ENCODE measurements at places on chromosomes 4 and X.

- DNase-seq = no peak
Observed at GRCh38 chrX:44890247-44890646, 17.3 kb downstream of the KDM6A start.

DNA sequence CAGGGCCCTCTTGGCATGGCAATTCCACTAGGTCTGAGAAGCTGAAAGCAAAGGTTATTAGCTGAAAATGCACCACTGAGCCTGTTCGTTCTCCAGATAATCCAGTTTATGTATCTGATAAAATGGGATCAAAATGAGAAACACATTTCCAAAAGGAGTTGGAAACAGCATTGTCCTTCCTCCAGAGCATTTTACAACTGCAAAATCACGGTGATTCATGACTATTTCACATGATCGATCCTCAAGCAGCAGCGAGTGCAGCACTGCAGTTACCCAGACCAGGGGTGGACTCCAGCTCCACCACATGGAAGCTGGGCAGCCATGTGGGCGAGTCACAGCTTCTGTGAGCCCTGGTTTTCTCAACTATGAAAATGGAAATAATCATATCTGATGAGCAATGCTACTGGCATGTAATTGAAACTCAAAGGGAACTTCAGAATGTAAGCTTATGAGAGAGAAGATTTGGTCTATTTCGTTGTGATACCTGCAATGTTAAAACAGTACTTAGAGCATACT lies 78.7 kb upstream of the MSX1 start:
- no peak for DNase-seq

DNA sequence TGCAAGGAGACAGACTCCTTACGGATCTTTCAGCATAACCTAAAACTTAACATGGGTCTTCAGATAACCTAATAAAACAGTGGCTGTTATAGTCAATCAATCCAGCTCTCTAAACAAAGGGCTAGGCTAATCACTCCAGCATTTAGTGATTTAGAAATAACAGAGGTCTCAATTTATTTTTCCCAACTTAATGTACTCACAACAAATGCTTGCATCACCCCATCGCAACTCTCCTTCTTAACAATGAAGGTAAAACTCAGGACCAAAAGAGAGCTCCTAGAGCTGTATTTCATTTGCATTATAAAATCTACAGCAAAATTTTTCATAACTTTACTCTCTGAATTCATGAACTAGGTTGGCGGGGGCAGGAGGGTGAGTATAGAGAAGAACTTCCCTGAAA lies 1.1 kb downstream of the LIN54 start:
- no peak for DNase-seq

DNA sequence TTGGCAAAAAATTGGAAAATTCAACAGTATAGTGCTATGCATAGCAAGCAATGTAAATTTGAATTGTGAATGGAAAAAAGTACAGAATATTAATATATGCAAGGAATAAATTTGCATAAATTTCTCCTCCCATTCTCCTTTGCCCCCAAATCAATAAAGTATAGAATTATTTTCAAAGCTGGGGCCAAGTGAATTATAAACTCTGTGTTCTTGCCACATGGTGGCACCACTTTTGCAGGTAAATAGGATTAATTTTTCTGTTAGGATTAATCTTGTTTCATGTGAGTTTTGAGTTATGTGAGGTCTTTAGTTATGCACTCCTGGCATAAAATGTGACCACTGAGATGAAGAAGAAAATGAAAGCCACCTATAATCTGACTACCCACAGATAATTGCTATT lies 19.9 kb downstream of the COPS4 start:
- DNase-seq = no peak

GRCh38 chr4:125676583-125676982 lies 361.8 kb downstream of the FAT4 start:
- no peak for DNase-seq

GRCh38 chrX:71057848-71058530 lies 10.1 kb downstream of the SNX12 start:
- no peak for DNase-seq

GRCh38 chr4:184649971-184650855 lies 675 bp downstream of the PRIMPOL start:
- DNase-seq = peak; percentile 45

DNA sequence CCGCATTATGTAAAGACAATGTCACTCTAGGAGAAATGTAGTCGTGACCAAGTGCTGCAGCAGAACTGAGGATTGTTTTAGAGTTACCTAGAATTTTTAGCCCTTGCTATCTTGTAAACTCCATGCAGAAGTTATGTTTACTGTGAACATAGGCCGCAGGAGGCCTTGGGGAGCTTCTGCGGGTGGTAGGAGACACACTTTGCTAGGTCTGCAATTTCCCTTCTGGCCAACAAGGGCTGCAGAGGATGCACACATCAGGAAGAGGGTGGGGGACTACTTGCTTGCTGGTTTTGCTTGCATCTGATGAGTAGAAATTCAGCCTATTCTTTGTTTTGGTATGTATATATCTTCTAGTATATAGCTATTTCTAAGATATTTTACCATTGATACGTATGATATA lies 23.1 kb downstream of the BANK1 start:
- no peak for DNase-seq

DNA sequence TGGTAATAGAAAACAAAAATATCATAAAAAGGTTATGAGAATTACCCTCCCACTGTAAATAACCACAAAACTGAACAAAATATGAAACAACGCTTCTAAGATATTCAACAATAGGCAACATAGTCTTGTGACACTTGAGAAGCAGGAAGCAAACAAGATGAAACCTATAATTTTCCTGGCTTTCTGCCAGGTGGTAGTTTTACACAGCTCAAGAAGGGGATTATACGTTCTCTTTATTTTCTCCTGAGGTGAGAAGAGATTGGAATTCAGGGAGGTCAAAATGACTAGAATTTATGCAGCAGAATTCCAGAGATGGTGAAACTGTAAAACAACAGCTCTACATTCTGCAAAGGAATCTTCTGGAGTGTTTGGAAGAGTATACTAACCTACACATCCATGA lies 186.0 kb downstream of the HHIP start:
- no peak for DNase-seq

GRCh38 chr4:176762661-176763308 lies 29.9 kb downstream of the VEGFC start:
- DNase-seq = no peak

DNA sequence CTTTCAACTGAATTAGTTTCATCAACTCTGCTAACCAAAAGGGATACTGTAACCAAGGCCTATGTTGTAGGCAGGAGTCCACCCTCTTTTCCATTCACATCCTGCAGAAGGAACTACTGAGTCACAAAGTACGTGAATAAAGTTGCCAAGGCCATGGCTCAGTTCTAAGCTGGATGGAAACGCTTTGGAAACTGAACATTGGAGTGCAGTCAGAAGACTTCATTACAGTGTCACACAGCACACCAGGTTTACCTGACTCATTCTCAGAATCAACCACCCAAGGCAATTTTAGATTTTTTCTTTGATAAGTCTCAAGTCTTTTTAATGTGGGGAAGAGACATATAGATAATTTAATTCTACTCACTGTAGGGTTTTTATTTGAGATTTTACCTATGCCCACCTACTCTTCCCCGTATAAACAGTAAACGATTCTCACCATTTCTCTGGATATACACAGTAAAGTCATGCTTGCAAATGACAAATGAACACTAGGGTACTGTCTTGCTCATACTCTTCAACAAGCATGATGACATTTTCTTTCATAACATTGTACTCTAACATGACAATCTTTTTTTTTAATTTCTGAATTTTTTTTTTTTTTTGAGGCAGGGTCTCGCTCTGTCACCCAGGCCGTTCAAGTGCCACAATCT lies 58.9 kb upstream of the RBM47 start:
- DNase-seq = no peak
